ENCODE measurements at places on chromosomes 12 and 14.

DNA sequence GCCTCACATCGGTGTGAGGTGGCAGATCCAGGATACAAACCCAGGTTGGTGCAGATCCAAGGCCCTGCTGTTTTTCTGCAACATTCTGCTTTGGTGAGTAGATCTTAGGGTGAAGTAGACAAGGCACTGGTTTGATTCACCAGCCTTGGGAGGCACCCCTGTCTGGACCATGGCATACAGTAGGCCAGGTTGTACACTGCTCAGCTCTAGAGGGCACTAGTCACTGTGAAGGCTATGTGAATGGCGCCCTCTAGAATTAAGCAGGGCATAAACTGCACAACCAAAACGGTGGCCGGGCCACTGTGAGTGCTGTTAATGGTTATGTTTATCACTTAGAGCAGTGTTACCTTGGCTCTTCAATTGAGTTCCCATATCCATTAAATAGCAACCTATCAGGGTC, 280.6 kb upstream of the PWP1 start:
- no peak for DNase-seq

GRCh38 chr14:68318828-68319227, 474.0 kb downstream of the ZFP36L1 start:
- DNase-seq = no peak

GRCh38 chr12:39368096-39368495, 74.8 kb downstream of the KIF21A start:
- DNase-seq = no peak

GRCh38 chr12:57429473-57430111, 1.3 kb downstream of the R3HDM2 start:
- no peak for DNase-seq

- no peak for DNase-seq
Measured at GRCh38 chr12:46921048-46921763, 95.4 kb upstream of the SLC38A4 start.

GRCh38 chr12:12934556-12934955, 17.4 kb downstream of the GPRC5D start:
- no peak for DNase-seq

Data from NCI-H1436 treated with DMSO at 0.1 percent for 48 hours (cell line).